ENCODE measurements at places on chromosomes 5 and 9.
A peak's percentile ranks its signal among the peaks of the same experiment; 100 is the strongest.

- DNase-seq = no peak
Observed at GRCh38 chr9:133807818-133808217, 69.7 kb upstream of the SARDH start.

DNA sequence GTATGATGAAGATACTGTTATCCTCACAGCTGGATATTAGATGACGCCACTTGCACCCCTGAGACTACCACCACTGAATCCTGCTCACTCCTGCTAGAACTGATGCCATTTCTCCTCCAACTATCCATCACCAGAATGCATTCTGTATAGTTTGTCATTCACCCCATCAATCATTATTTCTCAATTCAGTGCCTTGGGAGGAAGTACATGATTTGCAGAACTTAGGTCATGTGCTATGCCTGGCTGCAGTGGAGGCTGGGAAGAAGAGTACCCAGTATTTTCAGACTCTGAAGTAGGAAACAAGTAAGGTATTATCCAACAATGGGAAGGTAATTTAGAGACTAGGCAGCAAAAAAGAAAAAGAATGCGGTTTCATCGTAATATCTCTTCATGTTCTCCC is 26.2 kb upstream of the HSD17B4 start:
- no peak for DNase-seq

GRCh38 chr9:129523943-129524581 is 96.8 kb downstream of the C9orf50 start:
- no peak for DNase-seq

GRCh38 chr5:14870337-14871213 is 1.0 kb downstream of the ANKH start:
- no peak for DNase-seq

DNA sequence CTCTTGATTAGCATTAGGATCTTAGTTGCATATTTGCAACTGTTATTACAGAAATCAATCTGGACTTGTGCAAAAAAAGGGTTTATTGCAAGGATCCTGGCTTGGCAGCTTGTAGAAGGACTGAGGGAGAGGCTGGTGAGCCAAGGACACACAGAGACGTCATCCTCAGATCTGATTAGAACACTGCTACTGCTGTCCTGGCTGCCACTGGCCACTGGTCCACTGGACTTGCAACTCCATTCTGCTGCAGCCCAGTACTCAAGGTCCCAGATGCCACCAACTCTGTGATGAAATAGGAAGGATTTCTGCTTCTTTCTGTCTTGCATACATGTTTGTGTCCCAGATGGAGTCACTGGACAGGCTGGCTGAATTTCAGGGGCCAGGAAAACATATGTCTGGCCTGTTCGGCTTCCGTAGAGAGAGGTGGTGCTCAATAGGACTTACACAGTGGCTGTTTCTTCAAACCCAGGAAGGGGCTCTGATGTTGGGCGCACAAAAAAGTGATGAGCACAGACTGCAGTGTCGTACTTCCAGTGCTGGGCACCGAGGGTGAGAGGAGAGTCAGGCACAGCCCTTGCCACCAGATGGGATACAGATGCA is 68.9 kb upstream of the SH3PXD2B start:
- DNase-seq = no peak

- peak; percentile 33 for DNase-seq
Observed at GRCh38 chr9:4661611-4662010, 483 bp upstream of the PLPP6 start.

GRCh38 chr5:141743866-141744272 is 61.8 kb upstream of the ARAP3 start:
- DNase-seq = no peak

GRCh38 chr5:81427566-81427965 is 33.6 kb upstream of the ACOT12 start:
- DNase-seq = no peak

- DNase-seq = peak; percentile 92
Observed at GRCh38 chr5:96049398-96050272, 88.0 kb upstream of the ELL2 start.

- DNase-seq = no peak
Observed at GRCh38 chr9:97415146-97415545, 3.2 kb downstream of the TDRD7 start.

DNA sequence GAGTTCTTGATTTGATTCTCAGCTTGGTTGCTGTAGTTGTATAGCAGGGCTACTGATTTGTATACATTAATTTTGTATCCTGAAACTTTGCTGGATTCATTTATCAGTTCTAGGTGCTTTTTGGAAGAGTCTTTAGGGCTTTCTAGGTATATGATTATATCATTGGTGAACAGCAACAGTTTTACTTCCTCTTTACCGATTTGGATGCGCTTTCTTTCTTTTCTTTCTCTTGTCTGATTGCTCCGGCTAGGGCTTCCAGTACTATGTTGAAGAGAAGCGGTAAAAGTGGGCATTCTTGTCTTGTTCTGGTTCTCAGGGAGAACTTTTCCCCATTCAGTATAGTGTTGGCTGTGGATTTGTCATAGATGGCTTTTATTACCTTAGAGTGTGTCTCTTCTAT is 158.9 kb downstream of the SAXO1 start:
- DNase-seq = no peak

DNA sequence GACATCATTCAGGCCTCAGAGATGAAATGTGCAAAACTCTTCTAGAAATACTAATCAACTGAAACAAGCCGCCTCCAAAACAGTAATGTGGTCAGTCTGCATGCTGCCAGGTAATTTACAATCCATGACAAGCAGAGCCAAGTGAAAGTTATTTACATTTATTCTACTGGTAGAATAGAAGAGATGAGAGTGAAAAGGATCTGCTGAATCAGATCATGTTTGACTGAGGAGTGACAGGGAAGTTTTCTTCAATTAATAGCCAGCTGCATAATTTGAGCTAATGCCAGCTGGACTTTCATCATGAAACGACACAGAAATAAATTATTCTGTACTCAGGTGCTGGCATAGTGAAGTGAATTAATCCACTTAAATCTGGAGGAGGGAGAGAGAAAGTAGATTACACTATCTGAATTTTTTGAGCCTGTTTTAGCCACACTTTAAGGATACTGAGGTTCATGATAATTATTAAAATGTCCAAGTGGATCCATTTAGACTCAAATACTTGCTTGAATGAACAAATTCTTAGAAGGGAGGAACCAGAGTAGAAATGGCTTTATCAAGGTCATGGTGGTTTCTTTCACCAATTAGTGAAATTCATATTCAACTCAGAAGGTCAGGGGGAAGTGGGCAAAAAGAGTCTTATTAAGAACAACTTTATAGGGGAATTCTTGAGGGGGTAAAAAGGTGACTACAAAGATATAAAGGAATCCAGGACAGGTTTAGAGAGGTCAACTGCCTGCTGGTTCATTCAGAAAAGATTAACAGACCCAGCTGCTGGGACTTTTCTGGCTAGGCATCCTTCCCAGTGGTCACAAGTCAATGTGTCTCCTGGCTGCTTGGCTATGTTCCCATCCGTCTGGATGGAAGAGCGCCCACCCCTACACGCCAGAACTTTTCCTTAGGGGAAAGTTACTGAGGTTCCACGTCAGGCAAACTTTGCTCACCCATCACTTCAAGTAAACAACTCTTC is 350.4 kb downstream of the PDE4D start:
- no peak for DNase-seq

GRCh38 chr9:114216081-114216480 is 60.7 kb downstream of the COL27A1 start:
- peak; percentile 50 for DNase-seq

DNA sequence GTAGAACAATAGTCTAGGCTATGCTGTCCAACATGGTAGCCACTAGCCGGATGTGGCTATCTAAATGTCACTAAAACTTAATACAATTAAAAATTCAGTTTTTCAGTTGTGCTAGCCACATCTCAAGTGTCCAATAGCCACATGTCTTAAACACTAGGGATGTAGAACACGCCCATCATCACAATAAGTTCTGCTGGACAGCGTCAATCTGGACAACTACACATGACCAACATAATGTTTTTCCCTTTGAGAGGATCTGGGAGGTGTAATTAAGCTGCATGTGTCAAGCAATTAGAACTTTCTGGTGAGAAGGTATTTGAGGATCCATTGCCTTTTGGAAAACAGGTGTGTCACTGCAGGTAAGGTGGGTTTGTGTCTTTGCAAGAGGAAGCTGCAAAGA is 424.6 kb upstream of the WWC1 start:
- no peak for DNase-seq

GRCh38 chr5:88675168-88675707 is 207.7 kb downstream of the MEF2C start:
- no peak for DNase-seq

DNA sequence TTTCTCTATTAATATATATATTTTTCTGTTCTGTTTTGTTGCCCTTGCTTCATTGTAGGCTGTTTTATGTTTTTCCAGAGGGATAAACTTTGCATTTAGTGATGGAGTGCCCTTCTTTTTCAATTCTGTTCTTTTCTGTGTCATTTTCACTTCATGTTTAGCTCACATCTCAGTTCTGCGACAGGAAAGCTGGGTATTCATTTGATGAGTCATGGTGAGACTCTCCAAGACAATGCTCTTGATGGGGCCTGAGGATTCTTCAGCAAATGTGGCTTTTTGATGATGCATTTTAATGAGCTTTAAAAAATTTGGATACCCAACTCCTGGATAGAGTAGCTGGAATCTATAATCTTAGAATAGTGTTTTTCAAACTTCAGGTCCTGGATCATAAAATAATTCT is 56.5 kb upstream of the SPATA31D4 start:
- DNase-seq = peak; percentile 80

- DNase-seq = peak; percentile 77
Observed at GRCh38 chr5:151164687-151165392, 7.3 kb upstream of the ANXA6 start.

- peak; percentile 62 for DNase-seq
Observed at GRCh38 chr5:56264417-56265025, 31.4 kb upstream of the ANKRD55 start.

GRCh38 chr9:107375651-107376369 is 92.7 kb downstream of the RAD23B start:
- no peak for DNase-seq

GRCh38 chr9:74511333-74511732 is 14.2 kb downstream of the RORB start:
- DNase-seq = no peak

DNA sequence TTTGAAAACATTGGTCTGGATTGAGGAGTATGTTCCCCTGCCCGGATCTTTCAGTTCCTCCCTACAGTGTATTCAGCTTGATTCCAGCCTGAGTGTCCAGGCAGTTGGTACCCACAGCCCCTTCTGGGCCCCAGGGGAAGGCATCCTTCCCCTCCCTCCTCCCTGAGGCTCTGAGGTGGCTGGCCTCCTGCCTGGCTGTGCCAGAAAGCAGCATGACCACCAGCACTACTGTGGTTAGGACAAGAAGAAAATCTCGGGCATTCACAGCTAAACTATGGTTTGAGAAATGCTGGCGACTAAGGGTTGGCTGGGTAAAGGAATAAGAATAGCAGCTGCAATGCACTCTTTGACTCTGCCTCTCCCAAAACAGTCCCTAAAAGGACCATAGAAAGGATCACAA is 84.6 kb upstream of the LIFR start:
- no peak for DNase-seq

GRCh38 chr9:125376261-125377226 is 114.9 kb downstream of the GAPVD1 start:
- DNase-seq = no peak

- no peak for DNase-seq
Observed at GRCh38 chr9:117304549-117304948, 110.3 kb downstream of the ASTN2 start.

DNA sequence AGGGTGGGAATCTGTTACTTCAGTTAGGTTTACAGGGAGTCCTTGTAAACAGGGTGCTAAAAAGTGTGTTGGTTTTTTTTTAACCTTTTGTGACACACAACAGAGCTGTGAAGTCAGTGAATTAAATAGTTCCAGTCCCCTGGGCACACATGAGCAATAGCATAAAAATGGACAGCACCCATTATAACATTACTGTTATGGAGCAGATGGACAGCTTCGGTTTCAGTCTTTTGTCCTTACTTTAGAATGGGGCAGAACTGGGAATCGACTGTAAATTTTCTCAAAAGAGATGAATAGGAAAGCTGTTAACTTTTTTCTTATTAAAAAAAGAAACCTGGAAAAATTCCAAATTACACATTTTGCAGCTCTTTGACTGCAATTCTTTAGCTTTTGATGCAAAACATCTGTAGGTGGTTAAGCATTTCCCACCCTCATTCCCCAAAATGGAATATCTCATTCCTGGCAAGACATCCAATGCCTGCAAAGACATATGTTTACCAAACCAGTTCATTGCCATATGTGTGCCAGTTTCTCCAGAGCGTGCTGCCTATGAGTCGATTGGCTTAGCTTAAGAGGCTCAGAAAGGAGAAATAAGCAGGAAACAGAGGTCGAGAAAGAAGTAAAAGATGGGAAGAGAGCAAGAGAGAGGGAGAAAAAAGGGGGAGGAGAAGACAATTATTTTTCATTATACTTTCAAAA is 212.3 kb upstream of the TMEM161B start:
- DNase-seq = no peak

DNA sequence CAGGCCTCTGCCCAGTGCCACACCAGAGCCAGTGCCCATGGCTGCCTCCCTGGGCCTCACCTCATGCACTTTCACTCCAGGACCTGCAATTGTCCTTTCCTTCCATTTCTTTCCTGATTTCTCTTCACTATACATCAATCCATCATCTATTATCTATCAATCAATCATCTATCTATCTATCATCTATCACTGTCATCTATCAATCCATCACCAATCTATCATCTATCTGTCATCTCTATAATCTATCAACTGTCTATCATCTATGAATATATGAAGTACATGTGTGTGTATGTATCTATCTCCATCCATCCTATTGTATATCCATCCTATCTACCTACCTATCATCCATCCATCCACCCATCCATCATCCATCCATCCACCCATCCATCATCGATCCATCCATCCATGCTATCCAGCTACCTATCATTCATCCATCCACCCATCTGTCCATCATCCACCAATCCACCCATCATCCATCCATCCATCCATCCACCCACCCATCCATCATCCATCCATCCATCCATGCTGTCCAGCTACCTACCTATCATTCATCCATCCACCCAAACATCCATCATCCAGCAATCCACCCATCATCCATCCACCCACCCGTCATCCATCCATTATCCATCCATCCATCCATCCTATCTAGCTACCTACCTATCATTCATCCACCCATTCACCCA is 26.9 kb downstream of the SLC6A3 start:
- no peak for DNase-seq

DNA sequence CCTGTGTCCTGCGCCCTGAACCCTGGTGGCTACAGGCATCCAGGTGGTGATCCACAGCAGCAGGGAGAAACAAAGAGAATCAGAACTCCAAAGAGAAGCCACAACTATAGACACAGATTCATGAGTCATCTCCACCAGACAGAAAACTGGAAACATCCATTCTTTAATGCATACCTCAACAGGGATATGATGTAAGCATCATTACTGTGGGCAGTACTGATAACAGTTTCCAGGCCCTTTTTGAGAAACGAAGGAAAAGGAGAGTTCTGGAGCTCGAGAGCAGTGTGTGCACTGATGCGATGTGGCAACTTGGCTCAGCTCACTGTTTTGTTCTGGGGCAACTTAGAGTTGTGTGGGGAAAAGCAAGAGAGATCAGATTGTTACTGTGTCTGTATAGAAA is 215.6 kb upstream of the ADAMTS16 start:
- no peak for DNase-seq
